ENCODE measurements at places on chromosomes 1 and 21.

DNA sequence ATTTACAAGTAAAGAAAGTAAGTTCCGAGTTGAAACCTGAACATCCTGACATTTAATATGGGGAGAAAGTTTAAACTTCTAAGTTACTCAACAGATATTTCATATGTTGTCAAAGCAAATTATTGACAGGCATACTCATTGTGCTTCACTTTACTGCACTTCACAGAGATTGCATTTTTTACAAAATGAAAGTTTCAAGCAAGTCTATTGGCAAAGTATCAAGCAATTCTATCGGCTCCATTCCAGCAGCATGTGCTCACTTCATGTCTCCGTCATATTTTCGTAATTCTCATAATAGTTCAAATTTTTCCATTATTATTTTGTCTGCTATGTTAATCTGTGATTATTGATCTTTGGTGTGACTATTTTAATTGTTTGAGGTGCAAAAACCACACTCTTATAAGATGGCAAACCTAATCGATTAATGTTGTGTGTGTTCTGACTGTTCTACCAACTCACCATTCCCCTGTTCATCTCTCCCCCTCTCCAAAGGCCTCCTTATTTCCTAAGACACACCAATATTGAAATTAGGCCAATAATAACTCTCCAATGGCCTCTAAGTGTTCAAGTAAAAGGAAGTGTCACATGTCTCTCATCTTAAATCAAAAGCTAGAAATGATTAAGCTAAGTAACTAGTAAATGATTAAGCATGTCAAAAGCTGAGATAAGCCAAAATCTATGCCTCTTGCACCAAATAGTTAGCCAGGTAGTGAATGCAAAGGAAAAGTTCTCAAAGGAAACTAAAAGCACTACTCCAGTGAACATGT is 68.2 kb upstream of the BCL9 start:
- no peak for DNase-seq

GRCh38 chr1:26378088-26378878 is 5.7 kb upstream of the ZNF683 start:
- peak; percentile 85 for DNase-seq

GRCh38 chr21:34553151-34553952 is 41.3 kb upstream of the KCNE1 start:
- no peak for DNase-seq

GRCh38 chr1:3442901-3443300 is 11.6 kb upstream of the ARHGEF16 start:
- DNase-seq: no peak

- no peak for DNase-seq
Measured at GRCh38 chr21:41809891-41810596, 43.2 kb upstream of the RIPK4 start.

- DNase-seq: no peak
Measured at GRCh38 chr1:228073857-228074545, 8.5 kb upstream of the ARF1 start.

- DNase-seq: no peak
Measured at GRCh38 chr1:236083650-236084385, 18.9 kb upstream of the NID1 start.

- DNase-seq: no peak
Measured at GRCh38 chr1:73662526-73662925, 535.5 kb downstream of the LRRIQ3 start.

- DNase-seq: no peak
Measured at GRCh38 chr1:187938092-187938491, 1109.3 kb downstream of the PLA2G4A start.

DNA sequence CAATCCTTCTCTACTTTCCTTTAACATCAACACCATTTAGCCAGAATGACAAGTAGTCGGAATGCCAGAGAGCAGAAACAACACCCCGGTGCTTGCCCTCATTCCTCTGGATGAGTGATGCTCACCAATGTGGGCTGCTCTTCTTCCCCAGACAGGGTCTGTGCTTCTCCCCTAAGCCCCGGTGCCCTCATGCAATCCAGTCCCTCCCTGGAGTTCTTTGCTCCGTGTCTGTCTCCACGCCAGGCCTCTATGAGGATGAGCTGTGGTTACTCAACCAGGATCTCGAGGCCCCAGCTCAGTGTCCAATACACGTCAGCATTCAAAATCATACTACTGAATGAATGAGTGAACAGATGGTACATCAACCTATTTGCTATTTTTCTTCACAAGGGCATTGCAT is 29.7 kb upstream of the PDE9A start:
- DNase-seq: no peak

GRCh38 chr1:90000934-90001676 is 6.2 kb downstream of the ZNF326 start:
- no peak for DNase-seq

GRCh38 chr1:231938711-231939110 is 312.1 kb downstream of the DISC1 start:
- no peak for DNase-seq
